ENCODE measurements at places on chromosomes 2 and 18.

- DNase-seq, result no peak
Measured at GRCh38 chr18:59686260-59686659, 11.0 kb downstream of the CCBE1 start.

DNA sequence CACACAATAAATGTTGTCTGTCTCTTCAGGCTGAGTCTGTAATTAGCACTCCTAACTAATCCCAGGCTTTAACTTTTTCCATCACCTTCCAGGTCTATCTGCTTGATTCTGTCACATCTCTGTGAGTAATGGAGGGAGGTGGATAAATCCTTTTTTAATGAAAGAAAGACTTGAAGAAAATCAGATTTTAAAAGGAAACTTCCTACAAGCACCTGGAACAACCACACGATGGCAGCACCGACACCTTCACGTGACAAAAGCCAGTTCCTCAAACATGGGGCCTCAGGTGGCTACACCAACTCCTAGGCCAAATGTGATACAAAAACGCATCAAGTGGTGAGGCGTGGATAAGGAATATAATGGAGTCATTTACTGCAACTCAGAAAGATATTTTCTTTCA is 41.8 kb downstream of the TGFBRAP1 start:
- DNase-seq, result no peak

DNA sequence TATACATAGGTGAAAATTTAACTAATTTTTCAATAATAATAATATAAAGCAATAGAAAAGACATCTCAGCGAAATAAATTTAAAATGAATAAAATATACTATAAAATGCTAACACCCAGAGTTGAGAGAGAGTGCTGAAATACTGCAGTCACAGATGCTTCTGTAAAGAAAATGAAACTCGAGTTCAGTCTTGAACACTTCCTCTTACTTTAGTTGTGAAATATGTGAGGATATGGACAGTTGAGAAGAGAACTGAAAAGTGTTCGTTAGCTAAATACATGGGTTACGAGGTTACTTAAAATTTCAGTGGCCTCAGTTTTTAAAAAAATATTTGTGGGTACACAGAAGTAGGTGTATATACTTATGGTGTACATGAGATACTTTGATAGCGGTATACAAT is 106.8 kb downstream of the DNAH7 start:
- no peak for DNase-seq

DNA sequence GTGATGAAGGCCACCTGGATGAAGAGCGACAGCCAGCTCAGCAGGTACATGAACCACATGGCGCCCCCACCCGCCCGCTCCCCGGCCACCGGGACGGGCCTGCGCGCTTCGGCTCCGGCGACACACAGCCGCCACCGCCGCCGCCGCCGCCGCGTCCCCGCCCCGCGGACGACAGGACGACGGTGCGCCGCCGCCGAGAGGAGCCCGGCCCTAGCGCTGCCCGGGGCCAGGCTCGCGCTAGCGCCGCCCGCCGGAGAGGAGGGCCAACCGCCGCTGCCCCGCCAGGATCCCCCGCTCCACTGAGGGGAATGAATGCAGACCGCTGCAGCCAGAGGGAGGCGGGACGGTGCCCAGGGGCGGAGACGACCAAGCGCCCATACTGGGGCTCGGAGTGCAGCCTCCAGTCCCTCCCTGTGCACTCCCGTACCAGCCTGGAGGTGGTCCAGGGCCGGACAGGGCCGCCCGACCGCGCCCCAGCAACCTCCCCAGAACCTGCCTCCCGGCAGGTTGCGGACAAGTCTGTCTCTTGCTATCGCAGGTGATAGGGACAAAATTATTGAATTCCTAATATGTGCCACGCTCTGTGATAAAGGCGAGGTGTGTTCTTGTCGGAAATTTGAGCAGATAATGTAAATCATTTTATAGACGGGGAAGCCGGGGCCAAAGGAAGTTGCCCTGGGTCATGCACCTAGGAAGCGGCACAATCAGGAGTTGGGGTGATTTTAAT is at the start of gene TEX261:
TEX261 (minus strand) TSS at position 175 of the 727 bp plus-strand sequence; CDS start at position 59, 116 bp downstream.
- DNase-seq, result no peak

- DNase-seq, result no peak
Measured at GRCh38 chr2:177193240-177193639, 19.4 kb upstream of the HNRNPA3 start.

GRCh38 chr18:75142677-75143076 is 66.3 kb downstream of the PTGR3 start:
- DNase-seq, result no peak

DNA sequence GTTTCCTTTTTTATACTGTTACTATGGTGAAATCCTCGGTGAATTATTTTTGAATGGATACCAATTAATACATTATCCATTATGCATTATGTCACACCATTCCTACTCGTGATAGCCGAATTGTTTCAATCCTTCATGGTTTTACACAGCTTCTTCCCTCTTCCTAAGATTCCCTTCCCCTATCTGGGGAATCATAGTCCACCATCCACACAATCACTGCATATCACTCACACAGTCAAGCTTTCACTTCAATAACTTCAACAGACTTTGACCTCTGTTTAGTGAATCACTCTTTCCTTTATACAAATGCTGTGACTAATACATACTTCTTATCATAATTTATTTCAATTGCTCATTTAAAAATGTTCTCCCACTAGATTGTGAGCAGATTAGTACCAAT is 1108.1 kb upstream of the LRRTM1 start:
- DNase-seq, result no peak

DNA sequence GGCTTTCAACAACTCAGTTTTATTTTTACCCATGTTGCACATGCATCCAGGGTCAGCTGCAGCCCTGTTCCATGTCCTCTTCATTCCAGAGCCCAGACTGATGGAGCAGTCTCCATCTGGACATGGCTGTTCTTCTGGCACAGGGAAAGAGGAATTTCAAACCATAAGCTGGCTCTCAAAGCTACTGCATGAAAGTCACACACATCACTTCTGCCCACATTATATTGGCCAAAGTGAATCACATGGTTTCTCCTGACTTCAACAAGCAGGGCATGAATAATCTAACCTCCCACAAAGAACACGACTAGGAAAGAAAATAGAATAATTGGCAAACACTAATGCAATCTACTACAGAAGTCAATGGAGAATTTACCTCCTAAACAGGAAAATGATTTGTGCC is 94.2 kb downstream of the FTCDNL1 start:
- DNase-seq, result no peak

DNA sequence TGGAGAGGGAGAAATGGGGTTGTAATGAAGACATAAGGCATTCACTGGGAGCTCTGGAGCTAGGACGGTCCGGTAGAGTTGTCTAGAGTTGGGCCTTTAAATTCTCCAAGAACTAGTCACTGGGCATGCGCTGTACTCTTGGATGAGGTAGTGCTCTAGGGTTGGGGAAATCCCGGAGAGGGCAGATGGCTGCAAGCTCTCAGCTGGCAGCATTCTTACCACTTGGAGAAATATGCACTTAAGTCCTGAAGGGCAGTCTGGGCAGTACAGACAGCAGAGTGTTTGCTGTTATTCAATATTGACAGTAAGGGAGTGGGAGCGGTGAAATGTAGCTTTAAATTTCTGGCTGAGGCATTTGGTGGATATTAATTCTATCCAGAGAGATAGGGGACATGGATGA is 214.6 kb downstream of the RDH14 start:
- no peak for DNase-seq

DNA sequence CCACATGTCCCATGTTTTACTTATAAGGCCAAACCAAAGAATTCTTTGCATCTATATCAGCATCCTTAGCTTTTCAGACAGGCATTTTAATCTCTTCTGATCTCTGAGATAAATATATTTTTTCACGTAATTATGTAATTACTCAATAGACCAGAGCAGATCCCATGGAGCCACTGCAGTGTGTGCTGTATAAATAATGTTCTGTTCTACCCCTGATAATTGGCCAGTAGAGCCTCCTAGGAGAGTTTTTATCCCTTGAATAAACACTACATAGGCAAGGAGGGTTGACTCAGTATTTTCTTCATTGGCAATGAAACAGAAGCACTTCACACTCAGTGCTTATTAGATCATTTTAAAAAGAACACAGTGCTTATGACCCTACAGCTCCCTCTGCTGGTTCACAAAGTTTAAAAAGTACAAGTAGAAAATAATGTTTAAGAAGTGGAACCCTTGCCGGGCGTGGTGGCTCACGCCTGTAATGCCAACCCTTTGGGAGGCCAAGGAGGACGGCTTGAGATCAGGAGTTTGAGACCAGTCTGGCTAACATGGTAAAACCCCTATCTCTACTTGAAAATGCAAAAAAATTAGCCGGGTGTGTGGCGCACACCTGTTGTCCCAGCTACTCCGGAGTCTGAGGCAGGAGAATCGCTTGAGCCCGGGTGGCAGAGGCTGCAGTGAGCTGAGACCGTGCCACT is 91.9 kb downstream of the PPP1R1C start:
- peak; percentile 79 for DNase-seq

Measured in HS-5 (cell line).